ENCODE measurements at places on chromosomes 6 and 20.

DNA sequence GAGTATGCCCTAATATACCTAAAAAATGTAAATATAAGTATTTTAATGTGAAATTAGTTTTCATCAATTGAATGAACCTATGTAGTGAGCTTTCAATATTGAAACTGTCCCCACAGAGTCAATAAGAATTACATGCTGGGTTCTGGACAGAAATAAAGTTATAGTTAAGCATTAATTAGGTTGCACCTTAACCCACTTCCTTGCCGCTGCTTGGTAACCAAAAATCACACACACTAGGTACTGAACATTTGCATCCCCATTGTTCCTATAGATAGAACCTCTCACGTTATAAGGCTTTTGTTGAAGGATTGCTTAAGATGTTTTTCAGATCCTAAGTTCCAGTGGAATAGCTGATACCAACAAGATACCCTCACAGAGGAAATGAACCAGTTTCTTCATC lies 237.1 kb upstream of the OPRM1 start:
- DNase-seq, result no peak

DNA sequence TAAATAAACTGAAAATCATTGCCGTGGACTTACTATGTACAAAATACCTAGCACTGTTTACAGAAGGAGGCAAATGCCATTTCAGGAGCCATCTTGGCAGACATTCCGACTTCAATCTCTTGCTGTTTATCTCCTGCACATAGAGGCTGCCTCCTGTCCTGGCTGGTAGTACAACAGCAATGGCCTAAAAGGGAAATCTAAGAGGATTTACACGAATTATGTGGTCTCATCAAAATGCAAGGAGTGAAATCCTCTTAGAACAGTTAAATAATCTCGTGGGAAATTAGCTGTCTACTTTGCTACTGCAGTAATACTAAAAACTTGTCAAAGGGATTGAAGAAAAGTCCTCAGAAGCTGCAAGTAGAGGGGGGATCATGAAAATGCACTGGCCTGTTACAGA lies 82.2 kb upstream of the SLC2A12 start:
- DNase-seq, result no peak

DNA sequence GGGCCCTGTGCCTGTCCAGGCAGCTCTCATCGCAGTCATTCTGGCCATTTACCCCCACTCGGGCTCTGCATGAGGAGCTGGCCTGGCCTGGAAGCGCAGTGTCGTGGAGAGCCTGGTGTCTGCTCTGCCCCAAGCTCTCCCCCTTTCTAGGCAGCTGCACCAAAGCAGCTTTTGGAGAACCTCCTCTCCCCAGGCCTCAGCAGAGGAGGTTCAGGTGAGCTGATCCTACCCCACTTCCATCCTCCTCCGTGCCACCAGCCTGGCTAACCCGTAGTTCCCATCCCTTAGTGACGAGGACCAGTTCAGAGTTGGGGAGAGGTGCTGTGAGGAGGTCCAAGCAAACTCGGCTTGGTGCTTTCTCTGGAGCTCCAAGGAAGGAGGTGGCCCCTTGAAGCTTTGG lies 30.5 kb upstream of the PHACTR3 start:
- no peak for DNase-seq

- no peak for DNase-seq
Observed at GRCh38 chr6:53612651-53613050, 52.9 kb downstream of the KLHL31 start.

GRCh38 chr6:3366596-3367413 lies 90.0 kb downstream of the SLC22A23 start:
- DNase-seq, result no peak

DNA sequence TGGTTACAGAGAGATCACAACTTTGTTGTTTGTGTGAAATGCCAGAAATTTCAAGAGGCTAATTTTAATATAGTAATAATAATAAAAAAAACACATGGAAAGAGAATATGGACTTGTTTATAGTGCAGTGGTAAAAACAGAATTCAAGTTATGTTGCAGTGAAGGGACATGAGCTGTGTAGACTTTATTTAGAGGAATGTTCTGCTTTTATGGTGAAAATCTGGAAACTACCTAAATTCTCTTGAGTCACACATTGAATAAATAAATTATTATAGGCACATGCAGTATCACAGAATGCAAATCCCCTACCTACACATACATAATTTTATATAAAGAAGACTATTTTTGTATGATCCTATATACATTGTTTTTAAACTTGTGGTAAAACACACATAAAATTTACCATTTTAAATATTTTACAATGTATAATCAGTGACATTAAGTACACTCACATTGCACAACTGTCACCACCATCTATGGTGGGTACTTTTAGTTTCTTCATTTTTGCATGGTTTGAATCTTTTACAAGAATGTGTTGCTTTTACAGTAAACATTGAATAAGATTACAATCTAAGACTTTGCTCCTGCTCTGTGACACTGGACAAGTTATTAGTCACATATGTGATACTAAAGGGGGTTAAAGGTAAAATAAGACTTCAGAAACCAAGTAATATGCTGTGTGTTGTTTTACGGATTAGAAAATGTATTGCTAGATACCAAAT lies 107.4 kb downstream of the B3GAT2 start:
- no peak for DNase-seq

All from midbrain (tissue), 1 donor.